ENCODE measurements at places on chromosomes 11 and 22. TPM values are rescaled to one million over a fixed set of nuclear protein-coding genes. Genes with fewer than 3 reads are reported as not detected.

Gene MUC15
- not detected for polyA plus RNA-seq

Gene OR52E8
- polyA plus RNA-seq, result not detected

DNA sequence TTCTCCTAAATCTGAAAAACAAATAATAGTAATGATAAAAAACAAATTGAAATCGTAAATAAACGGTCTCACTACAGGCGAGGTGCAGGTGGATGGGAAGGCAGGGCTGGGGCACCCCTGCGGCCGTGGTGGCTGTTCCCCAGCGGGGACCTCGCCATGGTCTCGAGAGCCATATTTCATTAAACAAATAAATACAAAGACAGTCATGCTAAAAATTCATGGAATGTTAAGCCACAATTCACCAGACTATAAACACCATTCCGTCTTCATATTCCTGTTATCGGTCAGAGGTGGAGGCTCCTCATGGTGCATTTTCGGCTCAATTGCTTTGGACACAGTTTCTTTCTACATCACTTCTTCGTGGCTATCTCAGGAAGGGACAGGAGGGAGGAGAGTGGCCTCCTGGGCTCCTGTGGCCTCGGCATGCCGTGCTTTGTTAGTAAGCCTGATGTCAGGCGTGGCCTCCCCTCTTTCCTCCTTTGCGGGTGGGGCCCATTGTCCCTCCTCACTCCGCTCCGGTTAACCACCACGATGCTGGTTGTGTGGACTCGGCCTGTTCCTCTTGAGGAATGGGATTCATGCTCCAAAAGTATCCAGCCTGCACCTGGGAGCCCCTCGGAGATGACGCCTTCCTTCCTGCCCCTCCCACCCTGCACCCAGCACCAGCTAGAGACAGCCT is 16.1 kb upstream of the BRSK2 start:
- DNase-seq, result no peak

GRCh38 chr11:86047275-86047991 is 21.5 kb downstream of the PICALM start:
- no peak for DNase-seq

Data from immature natural killer cell (primary cell).